Activated CD4-positive, alpha-beta memory T cell treated with anti-CD3 and anti-CD28 coated beads for 36 hours (primary cell): ENCODE measurements at places on chromosomes 12 and 14.

DNA sequence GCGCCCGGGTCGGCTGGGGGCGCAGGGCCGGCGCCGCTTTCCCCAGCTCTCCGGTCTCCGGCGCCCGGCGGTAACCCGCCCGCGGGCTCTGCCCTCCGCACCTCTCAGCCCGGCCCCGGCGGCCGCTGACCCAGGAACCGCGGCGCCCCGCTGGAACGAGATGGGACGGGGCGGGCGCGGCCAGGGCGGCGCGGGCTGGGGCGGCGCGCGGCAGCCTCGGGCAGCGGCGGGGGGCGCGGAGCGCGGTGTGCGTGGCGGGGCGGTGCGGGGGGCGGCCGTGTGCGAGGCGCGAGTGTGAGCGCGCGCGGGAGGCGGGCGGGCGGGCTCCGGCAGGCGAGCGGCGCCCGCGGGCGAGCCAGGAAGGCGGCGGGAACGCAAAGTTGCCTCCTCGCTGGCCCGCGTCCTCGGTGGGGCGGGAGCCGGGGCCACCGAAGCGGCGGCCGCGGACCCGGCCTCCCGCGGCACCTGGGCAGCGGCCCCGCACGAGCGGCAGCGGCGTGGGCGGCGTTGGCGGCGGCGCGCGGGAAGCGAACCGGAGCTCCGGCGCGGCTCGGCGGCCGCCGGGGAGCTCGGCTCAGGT lies 671 bp upstream of the DIO3 start:
- no peak for DNase-seq

DNA sequence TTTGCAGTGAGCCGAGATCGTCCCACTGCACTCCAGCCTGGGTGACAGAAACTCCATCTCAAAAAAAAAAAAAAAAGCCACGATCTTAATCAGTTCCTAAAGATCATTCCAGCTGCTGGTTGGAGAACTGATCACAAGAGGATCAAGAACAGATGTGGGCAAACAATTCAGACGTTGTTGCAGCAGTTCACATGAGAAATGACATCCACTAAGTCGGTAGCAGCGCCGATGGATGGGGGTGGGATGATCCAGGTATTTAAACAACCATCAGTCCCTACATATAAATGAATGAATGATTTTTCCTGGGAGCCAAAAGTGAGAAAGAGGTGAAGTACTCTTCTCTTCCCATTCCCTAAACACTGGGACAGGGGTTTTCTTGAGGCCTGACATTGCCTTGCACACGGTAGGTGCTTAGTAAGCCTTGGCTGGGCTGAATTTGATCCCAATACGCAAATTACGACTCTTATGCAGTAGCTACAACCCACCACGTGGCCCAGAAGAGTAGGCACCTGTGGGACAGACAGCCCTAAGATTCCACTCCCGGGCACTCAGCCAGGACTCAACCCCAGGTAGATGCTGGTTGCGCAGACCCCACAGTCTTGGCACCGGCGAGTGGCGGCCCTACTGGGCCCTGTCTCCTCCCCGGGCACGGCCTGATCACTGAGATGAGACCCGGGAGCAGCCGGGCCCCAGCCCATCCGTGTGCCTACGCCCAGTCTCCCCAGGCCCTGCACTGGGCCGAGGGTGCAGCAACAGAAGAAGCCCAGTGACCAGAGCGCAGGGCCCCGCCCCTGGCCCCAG lies 565 bp downstream of the SPRYD3 start:
- no peak for DNase-seq

- DNase-seq, result no peak
Measured at GRCh38 chr12:27814411-27814810, 34.4 kb upstream of the MANSC4 start.

DNA sequence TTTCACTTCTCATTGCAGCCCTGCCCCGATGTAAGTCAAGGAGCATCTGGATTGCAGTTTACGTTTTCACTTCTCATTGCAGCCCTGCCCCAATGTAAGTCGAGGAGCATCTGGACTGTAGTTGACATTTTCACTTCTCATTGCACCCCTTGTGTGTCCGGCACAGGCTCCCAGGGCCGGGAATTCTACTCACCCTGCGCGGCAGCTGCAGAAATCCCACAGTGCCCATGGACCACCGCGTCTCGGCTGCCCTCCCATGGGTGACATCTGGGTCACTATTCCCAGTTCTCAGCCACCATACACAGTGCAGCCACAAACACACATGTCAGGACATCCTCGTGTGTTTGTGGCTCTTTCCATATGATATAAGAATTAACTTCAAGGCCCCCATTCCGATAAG lies 378.5 kb downstream of the ADGRD1 start:
- DNase-seq, result no peak
